ENCODE measurements at places on chromosomes 5 and 9.

- no peak for DNase-seq
Observed at GRCh38 chr9:88174324-88174723, 36.0 kb upstream of the SPATA31C2 start.

GRCh38 chr9:2686911-2687310, 30.4 kb upstream of the KCNV2 start:
- DNase-seq, result no peak

- DNase-seq, result no peak
Observed at GRCh38 chr5:158925314-158925713, 174.4 kb downstream of the EBF1 start.

DNA sequence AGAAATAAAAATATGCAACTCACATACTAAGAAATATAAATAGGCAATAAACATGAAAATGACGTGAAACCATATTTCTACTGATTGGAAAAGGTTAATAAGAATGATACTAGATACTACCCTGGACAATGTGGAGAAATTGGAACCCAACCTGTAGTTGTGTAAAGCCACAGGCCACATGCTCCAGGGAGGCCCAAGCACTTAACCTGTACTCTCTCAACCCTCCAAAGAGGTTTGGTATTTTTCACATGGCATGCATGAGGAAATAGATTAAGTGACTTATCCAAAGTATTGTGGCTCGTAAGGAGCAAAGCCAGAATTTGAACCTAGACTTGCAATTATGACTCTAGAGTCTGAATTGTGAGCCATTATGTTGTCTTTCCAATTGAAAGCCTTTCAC, 13.4 kb downstream of the LIFR start:
- DNase-seq, result no peak

GRCh38 chr9:72931437-72931836, 21.4 kb downstream of the ALDH1A1 start:
- no peak for DNase-seq

GRCh38 chr5:138649316-138649720, 74.1 kb upstream of the HSPA9 start:
- no peak for DNase-seq

GRCh38 chr5:175695161-175696126, 37.6 kb downstream of the HRH2 start:
- DNase-seq, result no peak

GRCh38 chr5:115947260-115947659, 15.0 kb upstream of the LVRN start:
- no peak for DNase-seq

- no peak for DNase-seq
Observed at GRCh38 chr9:134531220-134531970, 110.2 kb upstream of the COL5A1 start.

DNA sequence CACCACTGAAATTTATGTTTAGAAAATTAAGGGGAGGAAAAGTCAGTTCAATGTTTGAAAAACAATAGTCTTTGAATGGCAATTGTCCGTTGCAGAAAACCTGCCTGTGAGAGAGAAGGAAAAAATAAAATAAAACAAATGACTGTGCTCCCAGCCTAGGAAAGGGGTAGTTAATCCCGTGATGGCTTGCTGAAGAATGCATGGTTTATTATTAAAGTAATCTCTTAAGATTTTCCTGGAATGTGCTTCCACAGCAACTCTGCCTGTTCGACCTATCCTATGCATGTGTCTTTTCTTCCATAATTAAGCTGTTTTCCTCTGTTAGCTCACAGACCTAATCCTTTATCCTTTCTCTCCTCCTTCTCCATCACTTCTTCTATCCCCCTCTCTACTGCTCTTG, 2.4 kb upstream of the DAB2 start:
- no peak for DNase-seq

- no peak for DNase-seq
Observed at GRCh38 chr9:118711843-118712242, 657.4 kb downstream of the BRINP1 start.

GRCh38 chr5:133304707-133305216, 252.9 kb downstream of the HSPA4 start:
- DNase-seq, result no peak

GRCh38 chr9:127293767-127294166, 29.2 kb downstream of the GARNL3 start:
- no peak for DNase-seq

DNA sequence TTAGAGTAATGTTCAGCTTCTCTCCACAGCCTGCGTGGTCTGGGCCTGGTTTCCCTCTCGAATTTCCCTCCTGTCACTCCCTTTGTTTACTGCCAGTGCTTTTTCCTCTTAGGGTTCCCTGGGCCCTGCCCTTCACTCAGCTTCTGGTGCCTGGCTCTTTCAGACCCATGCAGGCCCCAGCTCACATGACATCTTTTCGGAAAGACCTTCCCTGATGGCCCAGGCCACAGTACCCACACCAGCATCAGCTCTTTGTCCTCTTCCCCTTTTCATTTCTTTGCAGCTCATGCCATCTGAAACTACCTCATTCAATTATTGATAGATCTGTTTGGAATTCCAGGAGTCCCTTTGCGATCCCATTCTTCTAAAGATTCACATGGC, 68.1 kb upstream of the ABL1 start:
- no peak for DNase-seq

DNA sequence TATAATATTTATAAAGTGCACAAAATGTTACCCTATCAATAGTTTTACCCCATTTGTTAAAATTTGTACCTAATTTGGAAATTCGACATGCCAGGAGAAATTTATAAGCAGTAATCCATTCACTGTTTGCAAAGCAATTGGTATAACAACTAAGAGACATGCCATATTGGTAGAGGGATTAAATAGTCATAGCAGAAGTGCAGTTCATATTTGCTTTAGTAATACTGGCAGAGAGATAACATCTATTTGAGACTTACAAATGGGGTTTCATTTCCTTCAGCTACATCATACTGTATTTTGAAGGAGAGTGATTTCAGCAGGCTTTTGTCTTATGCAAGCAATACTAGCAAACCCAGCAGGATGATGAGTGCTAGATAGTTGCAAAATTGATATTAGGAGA, 610.4 kb upstream of the CDH10 start:
- no peak for DNase-seq

- no peak for DNase-seq
Observed at GRCh38 chr5:132310141-132310834, 16.1 kb downstream of the SLC22A4 start.

DNA sequence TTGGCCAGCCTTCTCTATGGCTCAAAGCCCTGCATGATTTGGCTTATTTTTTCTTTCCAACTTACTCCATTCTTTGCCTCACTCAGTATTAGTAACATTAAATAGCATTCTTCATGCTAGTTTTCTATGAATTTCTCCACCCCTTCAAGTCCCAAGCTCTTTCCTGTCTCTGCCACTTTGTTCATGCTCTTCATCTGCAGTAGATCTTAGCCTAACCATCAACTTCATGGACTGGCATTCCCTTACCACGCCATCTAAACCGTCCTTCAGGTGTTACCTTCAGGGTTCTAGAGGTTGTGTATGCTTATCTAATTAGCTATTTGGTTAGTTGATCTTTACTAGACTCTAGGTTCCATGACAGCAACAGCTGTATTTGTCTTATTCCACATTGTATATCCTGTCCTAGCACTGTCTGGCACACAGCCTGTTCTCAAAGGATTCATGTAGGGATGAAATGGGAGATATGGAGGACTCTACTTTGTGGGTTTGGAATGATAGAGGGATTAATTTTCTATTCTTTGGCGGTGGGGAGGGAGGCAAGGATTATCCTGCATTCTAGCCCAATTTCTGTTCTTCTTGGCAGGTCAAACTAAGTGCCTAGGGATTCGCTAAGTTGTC, 26.4 kb downstream of the TMEM167A start:
- no peak for DNase-seq

GRCh38 chr9:13140843-13141592, 138.5 kb downstream of the MPDZ start:
- DNase-seq, result no peak

DNA sequence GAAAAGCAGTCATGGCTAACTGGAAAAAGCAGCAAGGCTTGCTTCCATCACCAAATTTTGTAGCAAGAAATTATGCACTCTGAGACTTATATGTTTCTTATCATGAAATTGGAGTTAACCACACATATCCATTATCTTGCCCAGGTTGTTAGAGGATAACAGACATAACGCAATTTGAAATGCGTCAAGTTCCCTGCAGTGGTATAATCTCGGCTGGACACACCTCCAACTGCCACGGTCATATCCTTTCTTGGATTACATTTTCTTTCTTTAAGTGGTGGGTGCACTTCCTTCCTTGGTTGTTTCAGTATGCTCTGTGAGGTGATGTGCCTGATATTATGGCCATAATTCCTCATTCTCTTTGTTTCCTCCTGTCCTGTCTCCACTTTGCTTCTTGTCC, 695.0 kb upstream of the DMAC1 start:
- no peak for DNase-seq
